ENCODE measurements at places on chromosomes 4 and X.
A peak's percentile ranks its signal among the peaks of the same experiment; 100 is the strongest.

DNA sequence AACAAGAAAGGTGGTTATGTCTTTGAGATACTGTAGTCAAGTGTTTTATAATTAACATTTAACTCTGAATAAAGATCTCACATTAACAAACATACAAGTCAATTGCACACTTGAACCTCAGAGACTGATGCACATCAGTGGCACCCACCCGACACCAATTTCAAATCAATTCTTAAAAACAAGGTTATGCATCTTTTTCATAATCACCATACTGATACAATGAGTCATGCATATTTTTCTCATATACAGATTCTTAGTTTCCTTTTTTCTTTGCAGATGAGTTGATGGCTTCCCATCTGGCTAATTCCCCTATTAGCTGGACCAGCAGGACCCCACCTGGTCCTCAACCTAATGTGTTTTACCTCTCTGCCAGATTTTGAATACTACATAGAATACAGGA lies 136.2 kb upstream of the RPL34 start:
- DNase-seq: no peak

DNA sequence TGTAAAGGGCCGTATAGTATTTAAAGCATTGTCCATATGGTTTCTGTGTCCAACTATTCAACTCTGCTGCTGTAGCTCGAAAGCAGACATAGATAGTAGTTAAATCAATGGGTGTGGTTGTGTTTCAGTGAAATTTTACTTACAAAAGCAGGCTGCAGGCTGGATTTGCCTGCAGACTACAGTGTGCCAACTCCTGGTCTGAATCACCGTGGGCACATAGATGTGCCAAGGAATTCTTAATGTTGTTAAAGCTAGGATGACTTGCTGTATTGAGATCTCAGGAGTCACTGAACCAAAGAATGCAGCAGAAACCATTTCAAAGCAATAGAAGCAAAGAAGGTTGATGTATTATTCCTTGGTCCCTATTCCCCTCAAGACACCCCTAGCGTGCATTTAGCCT lies 379.0 kb downstream of the STIM2 start:
- DNase-seq: no peak

DNA sequence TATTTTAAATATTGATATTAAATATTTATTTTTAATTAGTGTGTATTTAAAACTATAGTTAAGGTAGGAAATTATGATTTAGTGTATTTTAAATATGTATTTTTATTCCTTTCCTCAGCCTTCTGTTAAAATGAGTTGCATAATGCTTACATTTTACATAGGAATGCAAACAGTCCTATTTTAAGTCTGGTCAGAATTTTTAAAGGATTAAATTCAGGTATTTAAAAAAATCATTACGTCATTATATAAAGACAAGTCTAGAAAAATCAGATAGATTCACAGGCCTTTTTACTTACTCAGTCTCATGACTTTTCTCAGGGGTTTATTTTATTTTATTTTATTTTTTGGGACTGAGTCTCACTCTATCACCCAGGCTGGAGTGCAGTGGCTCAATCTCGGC lies 50.4 kb upstream of the RPA4 start:
- DNase-seq: no peak

DNA sequence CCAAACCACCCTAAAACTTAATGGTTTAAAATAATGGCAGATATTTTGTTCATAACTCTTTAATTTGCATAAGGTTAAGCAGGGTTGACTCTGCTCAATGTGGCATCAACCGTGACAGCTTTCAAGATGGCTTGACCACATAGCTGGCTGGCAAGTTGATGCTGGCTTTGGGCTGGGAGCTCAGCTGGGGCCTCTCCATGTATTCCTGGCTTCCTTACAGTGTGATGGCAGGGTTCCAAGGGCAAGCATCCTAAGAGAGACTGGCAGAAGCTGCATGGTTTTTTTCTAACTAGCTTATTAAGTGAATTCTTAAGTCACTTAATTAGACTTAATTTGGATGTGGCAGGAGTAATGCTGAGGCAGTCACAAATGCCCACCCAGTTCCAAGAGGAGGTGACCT lies 4.5 kb downstream of the RP2 start:
- DNase-seq: no peak

- no peak for DNase-seq
Observed at GRCh38 chr4:24794051-24794450, 1.3 kb upstream of the SOD3 start.

DNA sequence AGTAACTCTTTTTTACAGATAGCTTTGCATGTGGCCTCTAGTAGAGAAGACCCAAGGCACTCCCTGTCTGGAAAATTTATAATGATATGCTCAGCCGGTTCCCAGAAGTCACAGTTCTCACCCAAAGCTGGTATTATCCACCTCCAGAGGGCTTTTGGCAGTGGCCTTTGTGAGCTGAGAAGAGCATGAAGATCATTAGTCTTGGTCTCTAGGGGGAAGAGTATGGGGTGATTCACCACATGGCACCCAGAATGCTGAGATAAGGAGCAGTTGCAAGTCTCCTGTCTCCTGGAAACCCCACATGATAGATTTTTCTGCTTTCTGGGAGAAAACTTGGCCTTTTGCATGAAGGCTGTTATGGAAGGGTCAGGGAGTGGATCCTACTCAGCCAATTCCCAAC lies 75.4 kb upstream of the PRPS1 start:
- no peak for DNase-seq

- no peak for DNase-seq
Observed at GRCh38 chr4:100555611-100556337, 38.0 kb upstream of the EMCN start.

GRCh38 chr4:6771229-6771671 lies 11.3 kb upstream of the KIAA0232 start:
- no peak for DNase-seq

DNA sequence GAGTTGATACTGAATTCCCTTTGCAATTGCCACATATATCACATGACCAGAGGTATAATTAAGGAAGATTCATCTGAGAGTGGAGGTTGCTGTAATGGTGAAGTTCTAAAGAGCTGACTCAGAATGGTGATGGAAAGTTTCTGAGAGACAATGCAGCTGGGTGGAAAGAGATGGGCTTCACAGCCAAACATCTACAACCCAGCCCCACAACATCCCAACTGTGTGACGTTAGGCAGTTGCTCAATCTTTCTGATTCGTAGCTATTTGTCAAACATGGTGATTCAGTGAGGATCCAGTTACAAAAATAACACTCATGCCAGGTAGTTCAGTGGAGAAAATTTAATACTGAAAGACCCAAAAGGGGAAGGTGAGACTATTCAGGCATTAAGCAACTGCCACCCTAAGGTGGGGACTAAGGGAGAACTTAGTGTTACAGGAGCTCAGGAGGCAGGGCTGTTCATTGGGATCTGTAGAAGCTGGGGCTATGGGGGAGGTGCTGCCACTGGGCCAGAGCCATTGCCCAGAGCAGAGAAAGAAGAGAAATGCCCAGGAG lies 6.9 kb upstream of the AFF1 start:
- DNase-seq: no peak

DNA sequence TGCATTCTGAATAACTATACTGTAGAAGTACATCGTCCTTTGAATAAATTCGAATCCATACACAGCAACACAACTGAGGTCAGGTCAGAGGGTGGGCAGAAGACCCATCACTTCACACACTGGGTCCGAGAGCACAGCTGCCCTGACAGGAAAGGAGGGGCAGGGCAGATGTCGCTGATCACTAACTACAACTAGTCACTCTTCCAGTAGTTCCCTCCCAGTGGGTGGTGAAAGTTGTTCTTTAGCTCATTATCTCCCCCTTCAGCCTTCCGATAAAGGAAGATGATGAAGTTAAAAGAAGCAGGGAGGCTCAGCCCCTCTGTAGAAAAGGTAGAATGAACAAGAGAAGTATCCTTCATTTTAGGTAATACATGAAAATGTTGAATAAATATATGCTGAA lies 278.9 kb downstream of the INPP4B start:
- DNase-seq: peak; percentile 11

- no peak for DNase-seq
Observed at GRCh38 chr4:15653420-15653819, 1.7 kb downstream of the FBXL5 start.

GRCh38 chrX:96538104-96538725 lies 146.4 kb upstream of the DIAPH2 start:
- no peak for DNase-seq

DNA sequence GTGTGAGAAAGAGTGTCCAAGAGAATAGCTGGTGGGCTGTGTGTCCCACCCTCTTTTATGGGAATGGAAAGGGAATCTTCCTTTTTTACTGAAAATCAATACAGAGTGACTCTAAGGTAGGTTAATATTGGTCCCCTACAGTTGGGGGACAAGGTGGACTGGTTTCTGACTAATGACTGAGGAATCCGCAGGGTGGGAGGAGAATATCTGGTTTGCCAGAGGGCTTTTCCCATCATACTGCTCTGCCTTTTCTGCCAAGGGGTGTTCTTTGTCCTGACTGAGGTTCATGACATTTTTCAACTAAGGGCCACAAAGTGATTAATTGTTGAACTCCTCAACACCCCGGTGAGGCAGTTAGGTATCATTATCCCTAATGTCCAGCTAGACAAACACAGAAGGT lies 261.6 kb downstream of the SPATA18 start:
- no peak for DNase-seq

DNA sequence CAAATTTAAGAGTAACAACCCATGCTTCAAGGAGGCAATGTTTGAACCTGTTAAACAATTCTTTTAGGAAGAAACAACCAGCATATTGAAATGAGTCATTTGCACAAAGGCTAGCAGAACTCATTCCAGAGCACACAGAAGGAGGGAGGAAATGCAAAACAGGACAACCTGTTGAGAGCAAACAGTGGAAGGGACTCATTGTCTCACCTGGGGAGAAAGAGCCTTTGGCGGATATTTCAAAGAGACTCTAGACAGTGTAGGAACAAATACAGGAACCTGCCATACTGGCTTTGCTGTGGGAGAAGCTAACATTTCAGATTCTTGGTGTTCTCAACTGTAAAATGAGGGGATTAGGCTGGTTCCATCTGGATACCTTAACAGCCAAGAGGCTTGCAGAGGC lies 14.8 kb upstream of the RASGEF1B start:
- no peak for DNase-seq

DNA sequence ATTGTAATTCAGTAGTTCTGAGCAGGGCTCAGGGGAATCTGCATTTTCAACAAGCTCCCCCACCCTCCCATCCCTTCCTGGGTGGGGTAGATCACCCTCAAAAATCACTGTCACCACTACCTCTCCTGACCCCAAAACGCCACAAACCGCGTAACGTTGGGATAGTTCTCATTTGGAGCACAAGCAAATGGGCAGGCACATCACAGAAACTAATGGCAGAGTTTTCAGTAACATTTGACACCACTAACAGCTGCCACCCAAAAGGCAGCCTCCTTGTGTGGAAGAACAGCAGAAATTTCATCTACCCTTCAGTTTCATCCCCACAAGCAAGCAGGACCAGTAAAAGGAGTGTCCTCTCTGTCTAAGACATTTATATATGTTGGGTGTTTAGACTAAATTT lies 132.7 kb downstream of the PALLD start:
- no peak for DNase-seq

DNA sequence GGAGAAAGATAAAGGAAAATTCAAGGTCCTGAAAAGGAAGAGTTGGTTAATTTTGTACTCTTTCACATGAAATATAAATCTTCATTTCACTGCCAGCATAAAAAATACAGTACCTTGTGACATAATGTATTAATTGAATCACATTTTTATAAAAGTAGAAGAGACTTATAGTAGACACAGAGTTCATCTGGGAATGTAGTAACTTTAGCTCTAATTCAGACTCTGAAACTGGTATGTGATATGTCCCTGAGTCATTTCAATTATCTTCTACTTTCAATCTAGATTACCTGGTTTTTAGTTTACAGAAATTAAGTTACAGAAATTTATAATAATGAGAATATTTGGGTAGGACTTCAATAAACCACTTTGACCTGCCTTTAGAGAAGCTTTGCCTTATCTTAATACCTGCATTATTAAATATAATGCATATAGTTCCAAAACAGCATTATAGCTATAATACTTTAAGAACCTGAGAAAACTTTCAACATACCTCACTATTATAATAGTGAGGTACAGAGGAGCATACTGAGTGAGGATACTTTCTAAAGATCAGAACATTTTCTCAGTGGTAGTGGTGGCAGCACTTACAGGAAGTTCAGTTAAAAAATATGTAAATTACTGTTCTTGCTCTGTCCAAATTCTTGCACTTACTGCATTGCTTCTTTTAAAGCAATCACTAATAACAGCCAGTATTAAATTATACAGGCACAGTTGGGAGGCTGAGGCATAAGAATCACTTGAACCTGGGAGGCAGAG lies 11.2 kb downstream of the NEK1 start:
- no peak for DNase-seq

DNA sequence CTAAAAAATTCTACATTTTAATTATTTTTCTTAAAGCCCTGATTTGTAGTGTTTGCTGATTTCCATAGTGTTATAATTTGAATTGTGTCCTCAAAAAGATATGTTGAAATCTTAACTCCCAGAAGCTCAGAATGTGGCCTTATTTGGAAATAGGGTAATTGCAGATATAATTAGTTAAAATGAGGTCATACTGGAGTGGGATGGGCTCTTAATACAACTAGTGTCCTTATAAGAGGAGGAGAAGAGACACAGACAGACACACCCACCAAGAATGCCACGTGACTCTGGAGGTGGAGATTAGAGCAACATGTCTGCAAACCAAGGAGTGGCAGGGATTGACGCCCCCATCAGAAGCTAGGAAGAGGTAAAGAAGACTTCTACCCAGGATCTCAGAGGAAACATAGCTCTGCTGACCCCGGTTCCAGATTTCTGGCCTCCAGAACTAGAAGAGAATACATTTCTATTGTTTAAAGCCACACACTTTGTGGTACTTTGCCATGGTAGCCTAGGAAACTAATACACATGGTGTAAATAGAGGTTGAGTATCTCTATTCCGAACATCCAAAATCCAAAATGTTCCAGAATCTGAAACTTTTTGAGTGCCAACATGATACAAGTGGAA lies 70.5 kb upstream of the IRF2 start:
- no peak for DNase-seq

DNA sequence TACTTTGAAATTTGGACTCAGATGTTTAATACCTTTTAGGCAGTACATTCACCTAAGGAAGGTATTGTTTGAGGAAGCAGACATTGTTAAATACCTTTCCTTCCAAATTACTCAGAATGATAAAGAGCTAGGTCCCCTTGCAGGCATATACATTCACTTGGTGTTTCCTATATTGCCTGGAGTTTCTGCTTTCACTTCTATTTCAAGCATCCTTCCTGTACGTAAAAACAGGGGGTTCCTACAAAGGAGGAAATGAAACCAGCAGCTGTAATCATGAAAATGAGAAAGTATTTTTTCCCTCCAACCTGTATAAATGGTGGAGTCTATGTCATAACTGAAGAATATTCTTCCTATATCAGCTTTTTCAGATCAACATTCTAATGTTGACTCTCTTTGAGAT lies 90.4 kb upstream of the RASGEF1B start:
- DNase-seq: no peak

- DNase-seq: no peak
Observed at GRCh38 chr4:124199755-124200154, 512.8 kb downstream of the ANKRD50 start.

DNA sequence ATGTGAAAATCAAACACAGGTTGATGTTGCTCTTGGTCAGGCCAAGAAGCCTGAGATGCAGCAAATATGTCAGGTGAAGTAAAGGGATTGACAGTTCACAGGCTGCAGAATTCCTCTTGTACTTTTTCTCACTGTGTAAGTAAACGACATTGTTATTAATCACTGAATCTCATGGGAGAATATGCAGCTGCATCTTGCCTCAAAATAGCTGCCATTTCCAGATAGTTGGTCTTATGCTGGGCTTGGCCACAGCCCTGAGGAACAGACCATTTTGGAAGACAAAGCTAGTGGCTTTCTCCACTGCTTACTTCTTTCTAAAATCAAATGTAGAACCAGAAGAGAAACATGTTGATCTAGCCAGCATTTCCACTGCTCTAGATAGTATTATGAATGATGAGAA lies 403.4 kb upstream of the NR3C2 start:
- DNase-seq: no peak

- no peak for DNase-seq
Observed at GRCh38 chrX:65971151-65971550, 68.7 kb downstream of the VSIG4 start.
